ENCODE measurements at places on chromosomes 2 and 18.

DNA sequence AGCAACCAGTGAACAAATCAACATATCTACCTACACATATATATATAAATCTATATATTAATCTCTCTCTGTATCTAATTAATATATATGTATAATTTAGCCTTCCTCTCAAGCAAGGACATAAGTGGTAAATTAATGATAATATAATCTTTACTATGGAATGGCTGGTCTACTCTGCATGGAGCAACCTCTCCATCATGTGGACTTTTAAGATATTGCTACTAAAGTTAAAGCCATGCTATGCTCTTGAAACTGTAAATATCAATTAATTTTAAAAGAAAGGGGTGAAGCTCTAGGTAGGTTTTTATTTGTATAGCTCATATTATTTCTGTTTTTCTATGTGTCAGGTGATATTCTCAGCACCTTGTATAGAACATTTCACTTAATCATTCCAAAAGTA lies 147.0 kb downstream of the PPP1R1C start:
- no peak for DNase-seq

DNA sequence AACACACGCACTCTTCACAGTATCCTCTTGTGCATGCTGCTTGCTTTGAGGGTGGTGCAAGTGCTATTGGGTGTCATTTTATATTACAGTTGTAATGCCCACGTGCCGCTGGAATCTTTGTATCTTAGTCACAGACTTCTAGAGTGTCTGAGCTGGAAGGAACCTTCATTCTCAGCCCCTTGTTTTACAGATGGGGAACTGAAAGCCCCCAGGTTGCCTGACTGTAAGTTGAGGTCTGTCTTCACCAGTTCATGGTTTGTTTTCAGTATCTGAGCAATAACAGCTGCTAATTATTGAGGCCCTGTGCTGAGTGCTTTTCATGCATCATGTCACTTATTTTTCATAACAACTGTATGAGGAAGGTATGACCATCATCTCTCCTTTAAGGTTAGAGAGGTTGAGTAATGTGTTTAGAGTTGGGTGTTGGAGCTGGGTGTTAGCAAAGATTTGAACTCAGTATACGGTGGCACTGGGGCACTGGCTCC lies 77.0 kb downstream of the PRKCE start:
- DNase-seq = no peak

- no peak for DNase-seq
Measured at GRCh38 chr2:9473308-9473984, 905 bp upstream of the IAH1 start.

DNA sequence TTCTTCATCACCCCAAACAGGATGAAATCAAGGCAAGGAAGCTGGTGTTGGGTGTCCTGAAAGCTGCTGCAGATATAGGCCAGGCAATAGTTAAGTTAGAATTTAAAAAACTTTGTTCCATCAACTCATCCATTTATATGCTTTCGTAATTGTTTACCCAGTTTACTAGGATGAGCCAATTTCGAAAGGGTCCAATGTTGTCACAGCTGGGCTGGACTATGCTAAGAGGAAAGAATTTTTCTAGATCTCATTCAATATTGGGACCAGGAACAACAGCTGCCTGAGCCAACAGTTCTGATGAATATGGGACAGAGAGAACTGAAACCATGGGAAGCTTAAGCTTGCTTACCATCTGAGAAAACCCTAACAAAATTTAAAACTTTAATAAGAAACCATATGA lies 21.6 kb upstream of the SP3 start:
- peak; percentile 87 for DNase-seq

GRCh38 chr18:78871618-78872017 lies 108.0 kb upstream of the SALL3 start:
- no peak for DNase-seq

- DNase-seq = no peak
Measured at GRCh38 chr2:28136556-28136955, 246.0 kb downstream of the BABAM2 start.

- DNase-seq = peak; percentile 81
Measured at GRCh38 chr18:74255131-74255616, 36.6 kb downstream of the CYB5A start.

- DNase-seq = no peak
Measured at GRCh38 chr18:46706968-46707367, 49.9 kb downstream of the ST8SIA5 start.
